ENCODE measurements at places on chromosomes 2 and 18.

- DNase-seq, result no peak
These were observed 314.4 kb downstream of the MTX2 start for GRCh38 chr2:176583607-176584006.

GRCh38 chr2:189516546-189516945, 64.0 kb downstream of the SLC40A1 start:
- DNase-seq, result no peak

GRCh38 chr2:120949957-120950590, 214.4 kb downstream of the GLI2 start:
- no peak for DNase-seq

- no peak for DNase-seq
These were observed 1004.4 kb upstream of the CDH2 start for GRCh38 chr18:29181151-29181901.

DNA sequence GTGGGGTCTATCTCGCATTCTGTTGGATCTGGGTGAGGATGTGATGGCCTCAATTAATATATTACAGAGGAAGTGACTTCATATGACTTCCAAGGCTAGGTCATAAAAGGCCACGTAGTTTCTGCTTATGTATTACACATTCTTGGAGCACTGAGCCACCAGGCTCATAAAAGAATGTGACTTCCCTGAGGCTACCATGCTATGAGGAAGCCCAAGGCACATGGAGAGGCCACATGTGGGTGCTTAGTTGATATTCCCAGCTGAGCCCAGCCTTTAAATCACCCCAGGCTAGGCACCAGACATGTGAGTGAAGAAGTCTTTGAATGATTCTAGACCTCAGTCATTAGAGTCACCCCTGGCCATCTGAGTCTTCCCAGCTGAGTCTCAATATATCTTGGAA, 13.3 kb upstream of the REEP1 start:
- no peak for DNase-seq

DNA sequence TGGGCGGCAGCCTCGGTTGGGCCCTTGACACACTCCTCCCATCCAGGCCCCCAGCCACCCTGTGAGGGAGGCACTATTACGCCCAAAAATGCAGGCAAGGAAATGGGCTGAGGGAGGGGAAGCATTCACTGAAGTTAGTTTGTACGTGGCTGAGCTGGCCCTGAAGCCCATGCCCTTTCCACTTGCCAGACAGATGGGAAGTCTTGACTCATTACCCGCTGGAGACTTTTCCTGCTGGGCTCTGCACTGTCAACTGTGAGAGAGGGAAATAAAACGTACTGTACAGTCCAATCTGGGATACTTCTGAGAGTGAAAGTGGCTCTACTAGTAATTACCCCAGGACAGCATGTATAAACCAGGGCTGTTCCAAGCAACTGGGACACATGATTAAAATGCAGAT, 125.9 kb downstream of the MSH2 start:
- no peak for DNase-seq

DNA sequence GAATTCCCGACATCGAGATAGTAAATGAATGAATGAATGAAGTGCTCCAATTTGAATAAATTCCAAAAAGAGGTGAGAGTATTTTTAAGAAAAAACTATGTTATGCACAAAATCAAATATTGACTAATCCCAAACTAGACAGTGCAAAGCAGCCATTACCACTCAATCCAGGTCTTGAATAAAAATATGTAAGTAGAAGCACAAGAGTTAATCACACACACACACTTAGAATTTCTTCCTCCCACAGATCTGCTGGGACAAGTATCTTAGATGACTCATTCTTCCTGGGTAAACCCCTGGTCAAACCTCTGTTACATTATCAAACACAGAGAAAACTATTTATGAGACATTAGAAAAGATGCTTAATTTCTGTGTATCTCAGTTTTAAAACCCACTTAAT, 102.0 kb downstream of the PLA2R1 start:
- no peak for DNase-seq

- DNase-seq, result no peak
These were observed 7.4 kb upstream of the DGKD start for GRCh38 chr2:233346930-233347329.

GRCh38 chr2:23426263-23426905, 41.4 kb downstream of the KLHL29 start:
- no peak for DNase-seq

GRCh38 chr2:144507441-144508171, 12.3 kb downstream of the ZEB2 start:
- no peak for DNase-seq

- no peak for DNase-seq
These were observed 10.3 kb downstream of the SDC1 start for GRCh38 chr2:20214566-20215182.

GRCh38 chr2:1664698-1665097, 79.6 kb downstream of the PXDN start:
- DNase-seq, result no peak

DNA sequence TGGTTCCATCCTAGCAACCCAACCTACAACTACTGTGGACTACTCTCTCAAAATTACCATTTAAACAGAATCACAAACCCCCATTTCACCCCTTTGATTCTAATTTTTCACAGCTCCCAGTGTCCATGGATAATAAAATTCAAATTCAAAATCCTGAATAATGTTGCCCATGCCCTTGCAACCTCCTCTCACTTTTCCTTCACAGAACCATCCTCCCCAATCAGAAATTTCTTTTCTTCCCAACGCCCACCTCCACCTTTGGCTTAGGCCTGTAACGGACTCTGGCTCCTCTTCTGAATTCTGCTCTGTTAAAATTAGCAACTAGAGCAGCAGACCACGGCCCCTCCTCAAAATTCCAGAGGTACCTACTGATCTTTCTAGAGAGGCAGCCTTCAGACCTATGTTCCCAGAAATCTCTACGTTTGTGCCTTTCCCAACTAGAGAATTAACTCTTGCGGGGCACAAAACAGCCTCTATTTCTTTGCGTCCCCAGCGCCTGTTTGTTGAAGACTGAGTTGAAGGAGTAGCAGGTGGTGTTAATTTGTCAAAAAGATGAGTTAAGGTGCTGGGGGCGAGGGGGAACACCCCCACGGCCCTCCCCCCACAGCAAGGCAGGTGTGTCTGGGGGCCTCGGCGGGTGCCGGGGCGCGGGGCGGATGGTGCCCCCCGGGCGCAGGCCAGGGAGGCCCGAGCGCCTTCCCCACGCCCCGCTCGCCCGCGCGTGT, 428 bp upstream of the MAP3K20 start:
- no peak for DNase-seq

- no peak for DNase-seq
These were observed 30.8 kb upstream of the PARD3B start for GRCh38 chr2:204514439-204514838.

- no peak for DNase-seq
These were observed 48.3 kb downstream of the THUMPD2 start for GRCh38 chr2:39730685-39731302.

GRCh38 chr2:156023229-156023869, 309.2 kb downstream of the NR4A2 start:
- DNase-seq, result no peak

- no peak for DNase-seq
These were observed 33.0 kb downstream of the RAB1A start for GRCh38 chr2:65096948-65097347.

DNA sequence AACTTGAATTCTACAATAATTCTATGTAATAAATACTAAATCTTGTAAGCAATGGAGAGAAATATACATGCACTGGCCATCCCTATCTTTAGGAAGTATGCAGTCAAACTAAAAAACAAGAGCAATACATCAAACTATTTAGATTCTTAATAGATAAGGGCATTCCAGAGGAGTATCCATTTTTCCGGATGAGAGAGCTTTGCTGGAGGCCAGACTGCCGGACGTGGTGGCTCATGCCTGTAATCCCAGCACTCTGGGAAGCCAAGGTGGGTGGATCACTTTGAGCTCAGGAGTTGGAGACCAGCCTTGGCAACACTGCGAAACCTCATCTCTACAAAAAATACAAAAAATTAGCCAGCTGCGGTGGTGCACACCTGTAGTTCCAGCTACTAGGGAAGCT, 60.8 kb downstream of the KIF5C start:
- no peak for DNase-seq

GRCh38 chr2:96555146-96555610, 18.6 kb downstream of the ARID5A start:
- DNase-seq, result no peak

DNA sequence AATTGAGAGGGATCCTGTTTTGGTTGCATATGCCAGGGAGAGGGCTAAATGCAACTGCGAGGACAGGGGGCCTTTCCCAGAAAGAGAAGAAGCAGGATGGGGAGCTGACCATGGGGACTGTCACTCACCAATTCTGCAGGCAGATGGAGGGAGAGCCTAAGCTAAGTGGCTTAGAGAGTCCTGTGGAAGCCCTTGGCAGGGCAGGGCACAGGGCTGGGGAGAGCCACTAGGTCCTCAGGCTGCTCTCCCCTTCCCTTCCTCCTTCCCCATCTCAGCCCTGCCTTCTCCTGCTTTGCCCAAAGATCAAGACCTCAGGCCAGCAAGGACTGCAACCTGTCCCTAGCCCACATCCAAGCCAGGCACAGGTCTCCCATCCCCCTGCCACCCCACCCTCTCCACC, 24.4 kb upstream of the CATIP start:
- DNase-seq, result no peak

- no peak for DNase-seq
These were observed 132.9 kb upstream of the PKDCC start for GRCh38 chr2:41914936-41915335.

DNA sequence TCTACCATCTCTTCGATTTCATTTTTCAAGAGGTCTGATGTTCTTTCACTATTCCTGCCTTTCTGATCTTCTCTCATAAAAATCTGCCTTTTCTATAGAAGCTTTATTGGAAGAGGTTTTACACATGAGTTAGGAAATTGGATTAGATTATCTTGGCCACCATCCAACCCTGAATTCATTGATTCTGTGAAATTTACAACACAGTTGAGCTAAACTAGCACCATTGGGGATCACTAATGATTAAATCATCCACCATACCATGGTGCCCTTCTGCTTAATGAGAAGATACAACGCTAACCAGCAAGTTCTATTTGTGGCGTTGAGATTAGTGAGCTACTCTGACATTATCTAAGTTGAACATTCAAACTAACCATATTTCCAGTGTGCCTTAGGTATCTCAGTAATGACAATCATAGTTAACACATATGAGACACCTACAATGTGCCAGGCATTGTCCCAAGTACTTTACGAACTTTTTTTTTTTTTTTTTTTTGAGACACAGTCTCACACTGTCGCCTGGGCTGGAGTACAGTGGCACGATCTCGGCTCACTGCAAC, 17.3 kb upstream of the LBH start:
- DNase-seq, result no peak

DNA sequence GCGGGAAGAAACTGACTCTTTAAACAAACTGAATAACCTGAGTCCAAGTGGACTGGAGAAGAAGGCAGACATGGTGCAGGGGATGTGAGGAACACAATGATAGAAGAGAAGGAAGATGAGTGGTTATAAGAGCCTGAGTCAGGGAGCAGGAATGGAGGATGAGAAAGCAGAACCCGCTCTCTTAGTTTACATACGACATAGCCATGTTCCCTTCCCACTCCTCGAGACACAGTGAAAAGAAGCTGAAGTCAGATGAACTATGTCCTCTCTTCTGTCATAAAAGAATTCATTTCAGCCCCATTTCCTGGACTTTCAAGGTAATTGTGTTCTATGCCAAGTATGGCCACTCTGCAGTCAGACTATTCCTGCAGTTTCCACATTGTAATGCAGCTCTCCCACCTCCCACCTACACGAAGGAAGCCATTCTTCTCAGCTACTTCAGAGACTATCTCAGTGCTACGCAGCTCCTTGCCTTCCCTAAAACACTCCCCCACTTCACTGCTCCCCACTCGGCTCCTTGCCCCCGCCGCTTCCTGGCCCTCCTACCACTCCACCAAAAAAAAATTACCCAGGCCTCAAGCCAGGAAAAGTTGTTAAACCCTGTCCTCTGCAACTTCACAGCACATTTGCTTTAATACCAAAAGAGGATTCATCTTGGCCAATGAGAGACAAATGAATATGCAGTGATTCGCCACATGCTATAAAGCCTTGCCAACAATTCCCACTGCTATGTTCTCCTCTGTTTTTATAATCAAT, 323.4 kb upstream of the EPHA4 start:
- no peak for DNase-seq

GRCh38 chr2:75710220-75710576, 517 bp downstream of the GCFC2 start:
- DNase-seq, result peak; percentile 24

DNA sequence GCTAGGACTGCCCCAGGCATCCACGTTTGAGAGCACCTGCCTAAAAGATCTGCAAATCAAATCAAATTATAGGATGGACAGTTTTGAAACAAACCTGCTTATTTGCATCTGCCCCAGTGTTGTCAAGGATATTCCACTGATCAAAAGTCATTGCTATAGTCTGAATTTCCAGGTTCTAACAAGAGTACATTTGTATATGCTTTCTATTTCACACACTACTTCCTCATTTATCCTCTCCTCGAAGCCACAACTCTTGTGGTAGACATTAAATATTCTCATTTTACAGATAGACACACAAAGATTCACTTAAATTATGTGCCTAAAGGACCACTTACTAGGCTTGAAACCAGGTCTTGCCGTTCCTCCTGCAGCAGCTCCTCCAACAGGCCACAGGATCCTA, 11.9 kb upstream of the TET3 start:
- DNase-seq, result no peak

GRCh38 chr2:143926736-143927135, 593.2 kb downstream of the ZEB2 start:
- DNase-seq, result no peak

GRCh38 chr2:241109210-241110088, 7.4 kb upstream of the MTERF4 start:
- no peak for DNase-seq

DNA sequence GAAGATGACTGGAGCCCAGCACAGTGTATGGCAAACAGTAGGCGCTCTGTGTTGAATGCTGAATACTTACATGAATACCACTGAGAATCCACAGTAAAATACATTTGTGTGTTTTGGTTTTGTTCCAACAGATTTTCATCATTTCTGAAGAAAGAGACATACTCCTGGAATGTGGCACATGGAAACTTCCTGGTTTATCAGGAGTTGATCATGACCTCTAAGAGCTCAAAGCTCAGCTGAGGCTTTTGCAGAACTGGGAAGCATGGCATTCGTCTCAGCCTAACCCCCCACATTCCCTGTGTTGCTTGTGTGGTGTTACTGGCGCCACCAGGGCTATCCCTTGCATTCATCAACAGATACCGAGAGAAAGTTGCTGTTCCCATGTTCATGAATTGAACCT, 316.9 kb upstream of the REV1 start:
- no peak for DNase-seq
